ENCODE measurements at places on chromosomes 13 and 19.

DNA sequence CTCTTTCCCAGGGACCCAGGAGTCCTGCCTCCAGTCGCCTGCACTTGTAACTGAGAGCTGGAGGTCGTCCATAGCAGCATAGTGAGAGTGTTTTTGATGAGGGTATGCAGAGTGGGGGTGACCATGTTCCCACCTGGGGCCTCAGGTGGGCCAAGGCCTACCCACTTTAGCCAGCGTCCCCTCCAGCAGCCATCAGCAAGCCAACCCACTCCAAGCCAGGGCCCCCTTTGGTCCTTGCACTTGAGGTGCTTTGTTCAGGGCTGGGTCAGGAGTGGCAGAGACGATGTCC lies 11.9 kb upstream of the SMG9 start:
- no peak for DNase-seq

DNA sequence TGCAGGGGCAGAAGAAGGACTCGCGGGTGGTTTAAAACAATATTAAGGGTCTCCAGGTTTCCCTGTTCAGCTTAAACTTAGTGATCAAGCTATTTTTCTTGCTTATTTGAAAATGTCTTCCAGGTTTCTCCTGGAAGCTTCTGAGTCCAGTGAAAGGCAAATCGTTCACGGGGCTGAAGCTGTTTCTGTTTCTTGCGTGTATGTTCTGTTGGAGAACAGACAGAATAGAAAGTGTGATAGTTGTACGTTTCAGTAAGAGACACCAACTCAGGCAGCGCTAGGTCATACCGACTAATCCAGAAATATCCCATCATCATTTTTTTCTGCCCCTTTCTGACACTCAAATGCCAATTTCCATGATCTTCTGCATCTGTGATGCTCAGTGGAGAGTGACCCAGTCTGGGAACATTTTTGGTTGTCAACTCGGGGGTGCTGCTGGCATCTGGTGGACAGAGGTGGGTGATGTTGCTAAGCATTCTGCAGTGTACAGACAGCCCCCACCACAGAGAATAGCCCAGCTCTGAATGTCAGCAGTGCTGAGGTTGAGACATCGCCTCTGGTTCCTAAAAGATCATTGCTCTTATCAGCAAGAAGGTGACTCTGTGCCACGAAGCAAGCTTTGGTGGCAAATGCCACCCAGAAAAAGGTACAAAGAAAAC lies 4.3 kb downstream of the KLF2 start:
- DNase-seq: peak; percentile 34

GRCh38 chr13:28033894-28034655 lies 45.6 kb upstream of the URAD start:
- no peak for DNase-seq

DNA sequence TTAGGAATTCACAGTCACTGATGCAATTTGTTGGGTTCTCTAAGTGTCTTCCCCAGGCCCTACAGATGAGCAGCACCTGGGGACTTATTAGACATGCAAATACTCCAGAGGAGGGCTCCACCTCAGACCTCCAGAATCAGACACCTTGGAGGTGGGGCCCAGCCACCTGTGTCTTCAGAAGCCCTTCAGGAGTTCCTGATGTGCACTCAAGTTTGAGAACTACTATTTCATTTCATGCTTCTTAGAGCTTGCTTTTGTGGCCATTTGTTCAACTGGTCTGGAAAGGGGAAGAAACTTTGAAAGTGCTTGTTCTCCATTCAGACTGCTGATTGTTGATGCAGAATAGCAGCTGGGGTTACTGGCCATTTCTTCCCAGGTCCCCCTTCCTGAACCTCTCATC lies 472.0 kb downstream of the COG6 start:
- DNase-seq: no peak

- DNase-seq: peak; percentile 75
Measured at GRCh38 chr19:10501971-10502523, 1.1 kb downstream of the KEAP1 start.

- peak; percentile 91 for DNase-seq
Measured at GRCh38 chr19:11482384-11483050, 1.7 kb upstream of the ELAVL3 start.

- DNase-seq: no peak
Measured at GRCh38 chr13:112859128-112859816, 109.7 kb upstream of the MCF2L start.

GRCh38 chr19:47377801-47378200 lies 28.7 kb downstream of the DHX34 start:
- DNase-seq: no peak

All from DMS53 (cell line).